Esophagus mucosa (tissue), 1 donor: ENCODE measurements at places on chromosomes 16 and 17. TPM values are rescaled to one million over a fixed set of nuclear protein-coding genes. Genes with fewer than 3 reads are reported as not detected.
A peak's percentile ranks its signal among the peaks of the same experiment; 100 is the strongest.

The TEN1 gene
- 25.5 TPM for total RNA-seq

The TBX21 gene
- total RNA-seq = not detected

The KRTAP4-9 gene
- total RNA-seq = not detected

The MAF gene
- total RNA-seq = 27.2 TPM

DNA sequence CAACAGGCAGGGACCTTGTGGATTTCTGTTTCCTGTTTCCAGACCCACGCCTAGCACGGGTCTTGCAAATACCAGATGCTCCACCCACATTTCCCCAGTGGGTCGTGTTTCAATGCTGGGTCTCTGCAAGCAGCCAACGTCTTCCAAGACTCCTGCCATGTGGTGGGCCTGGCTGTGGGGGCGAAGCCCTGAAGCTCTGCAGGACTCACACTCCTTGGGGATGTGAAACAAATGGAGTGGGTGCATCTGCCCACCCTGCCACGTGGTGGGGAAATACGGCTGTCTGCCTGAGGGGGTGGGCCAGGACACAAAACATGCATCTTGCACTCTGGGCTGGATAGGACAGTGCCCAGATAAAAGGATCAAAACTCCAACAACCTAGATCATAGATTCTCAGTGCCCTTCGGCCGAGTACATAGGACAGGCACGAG lies 32.6 kb downstream of the FA2H start:
- ATAC-seq = no peak

DNA sequence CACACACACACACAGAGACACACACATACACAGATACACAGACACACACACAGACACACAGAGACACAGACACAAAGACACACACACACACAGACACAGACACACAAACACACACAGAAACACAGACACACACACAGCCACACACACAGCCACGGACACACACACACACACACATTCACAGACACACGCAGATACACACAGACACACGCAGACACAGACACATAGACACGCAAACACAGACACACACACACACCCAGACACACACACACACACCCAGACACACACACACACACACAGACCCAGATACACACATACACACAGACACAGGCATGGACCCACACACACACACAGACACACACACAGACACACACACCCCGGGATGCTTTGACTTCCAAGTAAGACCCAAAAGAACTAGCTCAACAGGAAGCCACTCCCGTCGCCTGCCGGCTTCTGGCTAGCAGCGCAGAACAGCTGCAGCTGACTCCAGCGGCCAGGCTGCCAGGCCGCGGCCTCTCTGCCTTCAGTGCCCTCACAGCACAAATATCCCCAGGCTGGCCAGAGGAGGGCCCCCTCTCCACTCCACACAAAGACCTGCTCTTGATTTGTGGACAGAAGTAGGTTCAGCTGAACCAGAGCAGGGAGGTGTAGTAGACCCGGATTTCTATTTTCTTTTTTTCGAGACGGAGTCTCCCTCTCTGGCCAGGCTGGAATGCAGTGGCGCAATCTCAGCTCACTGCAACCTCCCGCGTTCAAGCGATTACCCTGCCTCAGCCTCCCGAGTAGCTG lies 6.0 kb upstream of the CHRNE start:
- ATAC-seq = peak; percentile 91

DNA sequence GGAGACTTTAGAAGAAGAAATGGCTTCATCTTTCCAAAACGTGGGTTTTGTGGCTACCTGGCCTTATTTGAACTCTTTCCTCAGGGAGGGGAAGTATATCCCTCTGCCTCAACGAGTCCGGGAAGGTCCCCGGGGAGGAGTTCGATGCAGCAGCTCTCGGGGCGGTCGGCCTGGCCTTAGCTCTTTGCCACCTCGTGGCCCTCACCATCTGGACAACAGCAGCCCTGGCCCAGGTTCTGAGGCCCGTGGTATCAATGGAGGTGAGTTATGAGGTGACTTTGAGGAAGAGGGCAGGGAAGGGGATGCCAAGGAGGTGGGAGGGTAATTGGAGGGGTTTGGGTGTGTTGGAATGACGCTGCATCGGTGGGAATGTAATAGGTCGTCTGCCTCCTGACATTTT lies 7.7 kb downstream of the ATXN2L start:
- ATAC-seq = no peak

GRCh38 chr16:79809376-79809775 lies 208.8 kb upstream of the MAF start:
- no peak for ATAC-seq

DNA sequence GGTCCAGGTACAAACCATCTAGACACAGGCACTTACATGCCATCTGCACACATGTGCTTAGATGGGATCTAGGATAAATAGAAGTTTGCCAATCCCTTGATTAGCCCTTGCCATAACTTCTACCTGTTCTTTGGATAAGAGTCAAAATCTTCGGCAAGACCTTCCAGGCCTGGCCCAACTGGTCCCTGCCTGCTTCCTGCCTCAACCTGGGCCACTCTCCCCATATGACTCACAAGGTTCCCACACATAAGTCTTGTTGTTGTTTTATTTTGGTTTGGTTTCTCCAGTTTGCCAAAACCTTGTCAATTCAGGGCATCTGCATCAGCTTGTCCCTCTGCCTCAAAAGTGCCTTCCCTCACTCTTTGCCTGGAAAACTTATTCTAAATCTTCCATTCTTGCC lies 95.3 kb upstream of the XYLT1 start:
- peak; percentile 91 for ATAC-seq

GRCh38 chr17:51018541-51018940 lies 102.1 kb downstream of the SPAG9 start:
- no peak for ATAC-seq

- ATAC-seq = no peak
Measured at GRCh38 chr17:72545766-72546165, 424.9 kb downstream of the SOX9 start.
